ENCODE measurements at places on chromosomes 3 and 15.
A peak's percentile ranks its signal among the peaks of the same experiment; 100 is the strongest.

- no peak for DNase-seq
Measured at GRCh38 chr15:51190424-51191068, 95.8 kb upstream of the TNFAIP8L3 start.

- DNase-seq = no peak
Measured at GRCh38 chr3:52321481-52321880, 5.4 kb downstream of the DNAH1 start.

- DNase-seq = no peak
Measured at GRCh38 chr15:50098545-50098944, 20.5 kb downstream of the ATP8B4 start.

DNA sequence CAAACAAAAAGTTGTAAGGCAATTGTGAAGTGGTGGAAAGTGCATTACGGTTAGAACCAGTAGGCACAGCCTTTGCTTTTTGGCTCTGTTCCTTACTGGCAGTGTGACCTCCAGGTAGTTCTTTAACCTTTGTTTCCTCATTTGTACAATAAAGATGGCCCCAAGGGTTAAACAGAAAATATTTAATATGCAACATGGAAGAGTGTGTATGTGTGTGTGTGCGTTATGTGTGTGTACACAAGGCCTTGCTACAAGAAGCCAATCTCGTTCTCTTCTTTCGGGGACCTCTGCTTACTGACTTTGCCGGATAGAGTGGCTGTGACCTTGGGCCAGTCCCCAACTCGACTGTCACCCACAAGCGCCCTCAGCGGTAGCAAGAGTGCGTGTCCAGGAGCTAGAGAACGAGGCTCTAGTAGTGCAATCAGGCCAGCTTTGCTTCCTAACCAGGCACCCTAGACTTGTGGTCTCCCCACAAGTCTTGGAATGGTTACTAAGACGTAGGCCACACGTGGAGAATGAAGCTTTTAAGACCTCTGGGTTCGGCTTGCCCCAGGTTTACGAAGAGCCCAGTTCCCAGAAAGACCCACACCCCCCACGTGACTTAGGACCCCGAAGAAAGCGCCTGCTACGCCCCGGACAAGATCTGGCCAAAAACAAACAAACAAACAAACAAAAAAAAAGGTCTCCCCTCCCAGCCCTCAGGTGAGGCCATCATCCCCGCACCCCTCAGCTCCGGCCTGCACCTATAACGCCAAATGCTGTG, 593 bp downstream of the CIAO2A start:
- peak; percentile 63 for DNase-seq

DNA sequence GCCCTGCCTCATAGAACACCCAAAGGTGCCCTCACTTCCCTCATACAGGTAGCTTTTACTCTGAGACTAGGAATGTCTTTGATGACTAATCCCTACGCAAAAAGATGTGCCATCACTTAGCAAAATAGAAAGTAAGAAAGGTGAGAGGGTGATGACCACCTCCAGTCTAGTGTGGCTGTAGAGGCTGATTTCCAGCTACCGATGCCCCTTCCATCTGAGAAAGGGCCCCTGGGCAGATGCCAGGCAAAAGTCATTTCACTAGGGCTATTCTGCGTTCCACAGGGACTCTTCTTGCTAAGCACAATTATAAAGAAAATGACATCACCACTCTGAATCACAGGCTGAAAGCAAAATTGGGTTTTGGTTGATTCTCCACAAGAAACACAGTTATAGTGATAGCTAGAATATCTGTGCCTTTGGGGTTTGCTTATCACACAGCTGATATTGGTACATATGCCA, 77.4 kb downstream of the RBPMS2 start:
- no peak for DNase-seq

GRCh38 chr3:81876826-81877225, 115.4 kb upstream of the GBE1 start:
- DNase-seq = no peak

DNA sequence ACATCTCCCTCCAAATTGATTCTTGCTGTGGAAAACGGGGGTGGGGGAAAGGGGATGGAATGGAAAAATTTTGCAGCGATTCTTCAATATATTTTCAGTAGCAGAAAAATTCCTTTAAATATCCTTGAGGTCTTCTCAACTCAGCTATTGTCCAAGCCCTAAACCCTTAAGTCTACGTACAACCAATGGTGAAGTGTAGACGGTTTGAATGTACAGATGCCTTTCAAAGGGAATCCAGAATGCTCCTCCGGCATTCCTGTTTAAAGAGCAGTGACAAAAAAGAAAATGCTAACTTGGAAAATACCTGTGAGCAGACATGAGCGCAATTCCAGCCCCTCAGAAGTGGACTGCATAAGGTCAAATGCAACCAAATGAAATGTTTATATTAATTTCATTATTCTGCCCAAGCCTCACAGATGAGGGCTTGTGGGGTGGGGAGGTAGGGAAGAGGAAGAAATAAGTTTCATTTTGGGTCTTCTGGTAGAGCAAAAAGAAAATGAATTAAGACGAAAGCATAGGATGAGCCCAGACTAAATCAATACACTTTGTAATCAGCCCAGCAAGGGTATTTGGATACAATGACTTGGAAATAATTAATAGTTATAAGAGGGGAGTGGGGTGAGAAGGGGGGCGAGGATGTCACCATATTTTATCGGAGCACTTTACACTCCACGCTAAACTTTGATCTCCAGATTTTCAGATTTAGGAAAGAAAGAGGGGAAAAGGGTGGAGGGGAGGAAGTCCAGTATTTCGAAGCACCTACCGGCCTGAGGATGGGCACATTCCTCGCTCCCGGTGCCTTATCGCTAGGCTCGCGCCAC, 2.7 kb downstream of the FOXP1 start:
- peak; percentile 15 for DNase-seq

- no peak for DNase-seq
Measured at GRCh38 chr15:52710050-52710707, 31.0 kb upstream of the ATOSA start.

GRCh38 chr3:142602619-142603385, 6.6 kb downstream of the PLS1 start:
- no peak for DNase-seq

GRCh38 chr3:32048487-32049182, 57.8 kb upstream of the GPD1L start:
- DNase-seq = no peak

DNA sequence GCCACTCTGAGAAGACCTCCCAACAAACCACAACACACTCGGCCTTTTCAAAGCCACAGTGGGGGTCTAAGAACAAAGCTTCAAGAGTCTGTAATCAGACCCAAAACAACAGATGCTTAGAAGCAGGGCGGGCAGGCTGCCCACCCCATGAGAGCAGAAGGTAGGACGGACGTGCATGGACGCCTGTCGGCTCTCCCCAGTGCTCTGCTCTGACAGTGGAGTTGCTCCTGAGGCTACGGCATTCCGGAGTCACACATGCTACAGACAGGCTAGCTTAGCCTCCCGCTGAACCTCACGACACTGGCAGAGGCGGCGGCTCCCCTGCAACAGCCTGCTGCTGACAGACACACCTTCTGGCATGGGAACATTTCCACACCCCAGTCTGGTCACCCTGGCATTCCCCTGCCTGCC, 33.5 kb downstream of the SLCO2A1 start:
- DNase-seq = no peak

DNA sequence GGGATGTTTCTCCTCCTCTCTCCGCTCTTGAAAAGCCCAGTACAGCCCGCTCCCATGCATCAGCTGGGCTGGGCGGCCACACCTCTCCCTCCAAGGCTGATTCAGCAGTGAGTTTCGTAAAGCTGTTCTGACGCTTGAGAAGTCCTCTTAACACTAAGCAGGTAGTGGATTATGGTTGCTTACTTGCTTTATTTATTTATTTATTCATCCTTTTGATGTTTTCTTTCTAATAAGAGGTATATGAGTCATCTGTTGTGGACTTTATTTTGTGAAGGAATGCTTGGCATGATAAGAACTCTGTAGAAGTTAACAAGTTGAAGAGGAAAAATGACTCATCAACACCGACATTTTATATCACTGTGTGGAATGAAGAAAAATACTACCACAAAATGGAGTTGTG, 285.0 kb downstream of the SQOR start:
- DNase-seq = no peak

Data from inflammatory macrophage treated with lipopolysaccharide for 1 hour (primary cell).